ENCODE measurements at places on chromosomes 2 and 18.

- no peak for DNase-seq
Measured at GRCh38 chr2:175256806-175257585, 75.5 kb upstream of the ATP5MC3 start.

DNA sequence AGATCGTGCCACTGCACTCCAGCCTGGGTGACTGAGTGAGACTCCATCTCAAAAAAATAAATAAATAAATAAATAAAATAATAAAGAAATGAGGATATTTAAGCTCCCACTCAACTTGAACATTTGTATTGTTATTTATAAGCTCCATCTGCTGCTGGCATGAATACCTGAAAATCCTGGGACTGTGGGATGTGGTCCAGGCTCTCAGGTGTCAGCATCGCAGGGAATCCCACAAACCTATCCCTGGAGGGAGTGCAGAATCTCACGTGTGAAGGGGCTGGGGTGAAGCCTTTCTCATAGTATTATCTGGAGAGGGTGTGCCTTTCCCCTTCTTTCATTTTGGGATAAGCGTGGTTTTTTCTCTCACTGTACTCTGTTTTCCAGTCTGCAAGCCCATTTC, 47.4 kb upstream of the POLE4 start:
- DNase-seq = no peak

DNA sequence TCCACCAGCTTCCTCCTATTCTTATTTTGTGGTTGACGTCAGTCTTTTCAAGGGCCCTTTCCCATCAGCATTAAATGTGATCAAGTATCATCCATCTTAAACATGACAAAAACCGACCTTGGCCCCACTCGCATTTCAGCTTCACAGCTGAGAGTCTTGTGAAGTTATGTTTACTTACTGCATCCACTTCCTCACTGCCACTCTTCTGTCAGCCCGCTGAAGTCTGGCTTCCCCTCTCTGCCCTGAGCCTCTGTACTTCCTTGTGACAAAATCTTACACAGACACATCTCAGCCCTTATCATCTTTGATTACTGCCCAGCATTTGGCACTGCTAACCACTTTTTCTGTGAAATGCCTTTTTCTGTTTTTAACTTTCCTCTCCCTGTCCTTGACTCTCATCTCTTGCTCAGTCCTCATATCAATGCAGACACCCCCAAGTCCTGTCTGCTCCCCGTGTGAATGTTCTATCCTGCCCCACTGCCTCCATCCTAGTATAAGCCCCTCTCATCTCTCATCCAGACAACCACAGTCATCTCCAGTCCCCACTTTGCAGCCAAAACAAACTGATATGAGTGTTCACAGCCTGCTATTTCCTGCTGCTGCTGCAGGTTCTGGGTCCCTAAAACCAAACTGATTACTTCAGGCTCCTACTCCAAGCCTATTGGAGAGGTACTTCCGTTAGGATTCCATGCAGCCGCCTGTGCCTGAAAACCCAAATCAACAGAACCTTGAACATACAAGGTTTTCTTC, 31.4 kb downstream of the FOSL2 start:
- DNase-seq = no peak

- no peak for DNase-seq
Measured at GRCh38 chr2:56025469-56026193, 102.0 kb upstream of the EFEMP1 start.

GRCh38 chr2:106629981-106630380, 142.8 kb downstream of the CD8B2 start:
- DNase-seq = no peak

GRCh38 chr2:230697676-230698075, 15.0 kb upstream of the CAB39 start:
- DNase-seq = no peak

- no peak for DNase-seq
Measured at GRCh38 chr2:134292514-134292913, 38.6 kb downstream of the MGAT5 start.

GRCh38 chr2:49988276-49988675, 834.0 kb upstream of the FSHR start:
- DNase-seq = no peak

DNA sequence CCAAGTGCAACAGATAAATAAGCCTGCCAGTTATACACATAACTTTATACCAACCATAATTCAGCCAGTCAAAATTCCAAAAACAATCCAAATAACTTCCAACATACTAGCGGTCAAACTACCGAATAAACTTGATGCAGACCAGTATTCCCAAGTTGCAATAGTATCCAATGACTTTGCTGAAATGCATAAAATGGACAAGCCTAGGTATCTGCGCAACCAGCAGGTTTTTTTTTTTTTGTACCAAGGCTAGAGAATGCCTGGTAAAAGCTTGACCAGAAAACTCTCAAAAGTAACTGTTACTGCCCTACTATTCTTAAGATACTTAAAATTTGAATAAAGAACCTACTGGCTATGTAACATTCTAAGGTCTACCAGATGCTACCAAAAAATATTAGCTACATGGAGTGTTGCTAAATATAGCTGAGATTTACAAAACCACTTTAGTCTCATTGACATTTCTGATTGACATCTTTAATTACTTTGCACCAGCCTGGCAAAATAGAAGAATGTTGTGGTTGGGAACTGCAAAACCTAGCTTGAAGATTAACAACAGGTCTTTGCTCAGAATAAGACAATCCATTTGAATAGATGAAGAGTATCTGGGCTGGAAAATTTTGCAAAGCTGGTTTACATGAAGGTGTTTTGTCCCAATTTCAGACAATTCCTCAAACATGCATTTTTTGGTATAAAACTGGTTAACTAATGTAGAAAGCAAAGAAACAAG, 7.3 kb downstream of the SRSF7 start:
- no peak for DNase-seq

GRCh38 chr2:12685145-12685544, 31.6 kb upstream of the TRIB2 start:
- no peak for DNase-seq

DNA sequence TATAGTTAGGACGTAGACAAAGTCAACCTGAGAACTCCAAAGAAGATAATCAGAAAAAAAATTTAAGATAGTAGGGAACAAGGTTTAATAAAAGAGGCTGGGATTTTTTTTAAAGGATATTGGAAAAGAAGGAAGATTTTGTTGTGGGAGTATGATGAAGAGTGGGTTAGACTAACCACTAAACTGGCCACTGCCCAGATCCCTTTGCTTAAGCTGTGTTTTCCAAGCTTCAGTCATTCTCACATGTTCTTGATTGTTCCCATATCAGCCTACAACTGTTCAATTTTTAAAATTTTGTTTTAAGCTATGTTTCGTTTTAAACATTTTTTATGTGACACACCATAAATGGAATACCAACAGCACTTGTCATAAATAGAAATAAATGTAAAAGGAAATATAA, 284.5 kb upstream of the MMADHC start:
- no peak for DNase-seq

DNA sequence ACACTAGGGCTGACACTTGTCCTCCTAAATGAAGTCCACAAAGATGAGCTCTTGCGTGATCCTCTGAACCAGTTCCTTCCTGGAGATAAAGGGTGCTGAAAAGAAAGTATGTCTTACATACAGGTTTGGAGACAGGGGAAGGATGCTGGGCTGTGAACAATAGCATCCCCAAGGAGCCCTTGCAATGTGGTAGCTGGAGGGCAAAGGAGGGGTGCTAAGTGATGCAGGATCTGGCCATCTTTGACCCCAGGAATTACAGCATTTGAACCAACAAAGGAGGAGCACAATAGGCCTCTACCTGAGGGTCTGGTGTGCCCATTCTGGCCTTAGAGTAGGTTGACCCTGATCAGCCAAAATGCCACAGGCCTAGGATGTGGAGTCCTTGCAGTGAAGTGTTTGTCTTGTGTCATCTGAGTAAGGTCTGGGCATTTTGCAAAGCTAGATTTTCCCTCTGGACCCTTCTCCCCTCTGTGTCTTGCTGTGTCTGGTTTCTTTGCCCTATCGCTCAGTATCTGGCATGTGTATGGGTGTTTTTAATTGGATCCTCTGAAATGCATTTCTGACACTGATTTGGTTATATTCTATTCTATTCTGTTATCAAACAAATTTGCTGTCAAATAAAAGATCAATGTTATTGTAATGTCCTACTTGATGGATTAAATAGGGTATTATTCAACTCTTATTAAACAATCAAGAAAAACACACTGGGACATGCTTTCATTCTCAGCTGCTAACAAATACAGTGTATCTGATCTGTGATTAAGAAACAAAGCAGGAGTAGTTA, 364.8 kb upstream of the MEIS1 start:
- no peak for DNase-seq

DNA sequence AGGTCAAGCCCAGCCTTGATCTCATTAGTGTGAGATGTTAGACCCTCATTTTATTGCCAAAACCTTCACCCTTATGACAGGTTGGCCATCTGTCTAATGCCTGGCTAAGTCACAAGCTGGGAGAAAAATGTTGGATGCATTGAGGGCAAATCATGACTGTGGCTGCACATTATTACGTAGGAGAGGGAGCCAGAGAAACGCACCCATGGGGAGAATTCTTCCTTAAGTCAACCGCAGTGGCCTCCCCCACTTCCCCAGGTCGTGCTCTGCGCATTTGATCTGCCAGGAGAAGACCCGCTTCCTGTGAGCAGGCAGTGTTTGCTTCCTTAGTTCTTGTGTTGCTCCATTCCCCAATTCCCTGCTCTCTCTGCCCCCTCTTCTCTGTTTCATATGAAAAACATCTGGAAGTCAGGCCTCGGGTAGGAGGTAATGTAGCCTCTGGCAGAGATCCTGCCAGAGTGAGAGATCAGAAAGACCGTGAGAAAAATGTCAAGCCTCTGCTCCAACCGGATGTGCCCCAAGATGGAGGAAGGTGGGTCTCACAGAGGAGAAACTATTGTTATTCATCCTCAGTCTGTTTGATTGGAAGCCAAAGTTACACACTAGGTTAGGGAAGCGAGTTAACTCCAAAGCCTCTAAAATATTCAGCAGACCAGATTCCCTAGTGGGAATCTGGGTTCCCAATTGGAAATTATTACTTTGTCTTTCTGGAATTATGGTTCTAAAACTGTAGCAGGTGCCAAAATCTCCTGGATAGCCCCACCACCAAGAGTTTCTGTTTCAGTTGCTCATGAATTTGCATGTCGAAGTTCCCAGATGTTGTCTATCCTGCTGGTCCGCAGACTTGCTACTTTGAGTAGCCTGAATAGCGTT, 144.3 kb upstream of the PELI1 start:
- DNase-seq = no peak

DNA sequence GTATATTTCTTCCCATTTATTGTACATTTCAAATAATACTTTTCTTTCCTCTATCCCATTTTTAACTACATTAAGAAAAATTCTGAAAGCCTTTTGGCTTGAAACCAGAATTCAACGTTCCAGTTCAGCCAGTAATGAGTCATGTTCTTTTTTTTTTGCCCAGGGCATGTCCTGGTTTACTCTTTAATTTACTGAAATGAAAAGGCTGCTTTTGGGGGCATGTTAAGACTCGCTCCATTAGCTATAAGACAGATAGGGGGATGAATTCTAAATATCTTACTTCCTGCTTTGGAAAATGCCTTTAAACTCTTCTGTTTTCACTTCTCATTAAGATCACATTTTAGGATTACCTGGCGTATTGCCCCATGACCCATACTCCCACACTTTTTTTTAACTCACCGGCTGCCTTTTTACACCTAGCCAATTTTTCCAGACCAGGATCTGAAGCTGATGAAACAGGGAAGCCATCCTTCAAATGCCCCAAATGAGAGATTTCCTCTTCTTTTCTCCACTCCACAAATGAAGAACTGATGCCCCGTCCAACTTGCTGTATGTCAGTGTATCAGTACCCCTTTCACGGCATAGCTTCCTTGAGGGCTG, 585 bp downstream of the ABCA12 start:
- DNase-seq = no peak

Measured in T-helper 2 cell (primary cell).